ENCODE measurements at places on chromosomes 1 and 21. TPM values are rescaled to one million over a fixed set of nuclear protein-coding genes. Genes with fewer than 3 reads are reported as not detected.

KRTAP13-1 gene
- not detected for polyA plus RNA-seq

ITLN1 gene
- not detected for polyA plus RNA-seq

CFHR1 gene
- not detected for polyA plus RNA-seq

PPIH gene
- polyA plus RNA-seq: 33.0 TPM

CCDC28B gene
- polyA plus RNA-seq: 6.1 TPM

SAMD13 gene
- 0.84 TPM for polyA plus RNA-seq

OPRD1 gene
- polyA plus RNA-seq: not detected

FMO2 gene
- polyA plus RNA-seq: 0.34 TPM

MMEL1 gene
- polyA plus RNA-seq: not detected

UTS2 gene
- polyA plus RNA-seq: not detected

COQ8A gene
- 9.1 TPM for polyA plus RNA-seq
